ENCODE measurements at places on chromosomes 4 and X. TPM values are rescaled to one million over a fixed set of nuclear protein-coding genes. Genes with fewer than 3 reads are reported as not detected.
A peak's percentile ranks its signal among the peaks of the same experiment; 100 is the strongest.

TMPRSS11A gene
- not detected for total RNA-seq

DNA sequence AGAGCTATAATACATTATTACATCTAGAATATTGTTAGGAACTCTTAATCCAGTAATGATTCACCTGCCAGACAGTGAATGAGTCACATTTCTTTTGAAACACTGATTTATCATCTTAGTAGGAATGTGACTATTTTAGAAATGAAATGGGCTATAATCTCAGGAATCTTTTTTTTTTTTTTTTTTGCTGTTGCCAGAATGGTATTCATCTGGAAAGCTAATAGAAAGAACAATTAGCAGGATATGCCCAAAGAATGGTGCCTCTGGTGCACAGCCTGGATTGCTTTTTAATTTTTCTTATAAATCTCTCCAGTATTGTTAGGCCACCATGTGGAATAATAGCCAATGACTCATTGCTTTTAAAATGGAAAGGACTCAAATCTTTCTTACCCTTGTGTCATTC lies 181.1 kb upstream of the SMIM31 start:
- no peak for DNase-seq
- no peaks in the 10 kb centered on the region for H3K4me1 ChIP-seq
- no peaks in the 10 kb centered on the region for H3K36me3 ChIP-seq
- H3K4me3 ChIP-seq = no peak overlapping the region

- H3K4me3 ChIP-seq = no peak overlapping the region
- no peaks in the 10 kb centered on the region for H3K27me3 ChIP-seq
- no peaks in the 10 kb centered on the region for H3K4me1 ChIP-seq
Measured at GRCh38 chr4:102281171-102281839, 64.0 kb downstream of the SLC39A8 start.

DNA sequence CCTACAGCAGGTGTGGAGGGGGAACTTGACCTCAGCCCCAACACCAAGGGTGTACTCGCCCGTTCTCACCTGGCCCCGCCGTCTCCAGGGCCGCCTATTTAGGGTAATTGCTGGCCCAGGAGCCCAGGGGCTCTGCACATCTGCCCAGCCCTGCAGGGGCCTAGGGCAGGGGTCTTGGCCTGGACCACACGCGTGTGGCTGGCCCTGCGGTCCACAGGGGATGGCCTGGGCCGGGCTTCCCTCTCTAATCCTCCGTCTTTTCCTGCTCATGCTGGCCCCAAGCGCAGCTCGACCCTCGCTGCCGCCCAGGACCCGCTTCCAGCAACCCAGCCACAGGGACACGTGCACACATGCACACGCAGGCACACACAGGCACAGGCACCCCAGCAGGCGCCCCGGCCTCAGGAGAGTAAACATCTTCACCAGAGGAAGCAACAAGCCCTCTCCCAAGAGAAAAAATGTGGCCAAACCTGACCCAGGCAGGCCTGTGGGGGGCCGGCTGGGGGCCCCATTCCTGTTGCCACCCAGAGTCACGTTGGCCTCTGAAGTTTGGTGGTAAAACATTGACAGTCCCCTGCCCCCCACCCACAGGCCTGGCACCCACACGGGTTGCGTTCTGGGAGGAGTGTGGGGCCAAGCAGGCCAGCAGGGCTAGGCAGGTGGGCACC lies 24.6 kb upstream of the FGFR3 start:
- peaks cover 2% of the 10 kb centered on the region for H3K27me3 ChIP-seq
- no peak for DNase-seq
- no peaks in the 10 kb centered on the region for H3K4me1 ChIP-seq
- H3K36me3 ChIP-seq = no peaks in the 10 kb centered on the region
- no peak overlapping the region for H3K4me3 ChIP-seq

SASH3 gene
- 1.7 TPM for total RNA-seq

DNA sequence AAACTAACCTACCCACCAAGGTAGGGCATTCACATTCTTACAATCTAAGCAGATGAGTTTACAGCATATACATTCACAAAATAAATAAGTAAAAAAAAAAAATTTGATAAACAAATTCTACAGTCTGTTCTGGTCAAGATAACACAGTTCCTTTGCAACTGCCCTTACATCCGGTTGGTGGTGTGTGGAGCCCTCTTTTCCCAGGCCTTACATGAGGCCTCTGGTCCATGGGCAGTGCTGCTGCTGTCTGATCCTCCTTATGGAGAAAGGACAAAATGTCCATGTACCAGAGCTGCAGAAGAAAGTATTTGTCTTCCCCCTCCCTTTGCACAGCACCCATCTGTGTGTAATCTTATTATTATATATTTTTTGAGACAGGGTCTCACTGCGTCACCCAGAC lies 2.2 kb upstream of the SEPTIN11 start:
- peaks cover 26% of the 10 kb centered on the region for H3K4me1 ChIP-seq
- DNase-seq = peak; percentile 21
- no peak overlapping the region for H3K27ac ChIP-seq
- no peak overlapping the region for H3K4me3 ChIP-seq
- H3K27me3 ChIP-seq = no peaks in the 10 kb centered on the region
- H3K36me3 ChIP-seq = no peaks in the 10 kb centered on the region

SRPX gene
- 48.3 TPM for total RNA-seq

All from gastrocnemius medialis (tissue), 4 donors.